GM12864 (cell line): ENCODE measurements at places on chromosomes 1 and 21.

GRCh38 chr1:3599816-3600215 is 11.5 kb downstream of the MEGF6 start:
- DNase-seq, result no peak

GRCh38 chr1:167635156-167635648 is 5.2 kb downstream of the RCSD1 start:
- DNase-seq, result no peak

- DNase-seq, result no peak
These were observed 2.0 kb downstream of the CAMSAP2 start for GRCh38 chr1:200740571-200741208.

GRCh38 chr1:47592296-47593012 is 154.6 kb downstream of the FOXD2 start:
- no peak for DNase-seq

- no peak for DNase-seq
These were observed 255.1 kb upstream of the RAB4A start for GRCh38 chr1:229015806-229016205.
